Hematopoietic multipotent progenitor cell treated with erythropoietin and hydrocortisone succinate and interleukin-3 and kit ligand, for 15 days (in vitro differentiated cells): ENCODE measurements at places on chromosomes 5 and 9.

GRCh38 chr9:130786526-130786925, 48.5 kb upstream of the ABL1 start:
- DNase-seq, result no peak

GRCh38 chr5:63727583-63727982, 234.7 kb downstream of the HTR1A start:
- DNase-seq, result no peak

DNA sequence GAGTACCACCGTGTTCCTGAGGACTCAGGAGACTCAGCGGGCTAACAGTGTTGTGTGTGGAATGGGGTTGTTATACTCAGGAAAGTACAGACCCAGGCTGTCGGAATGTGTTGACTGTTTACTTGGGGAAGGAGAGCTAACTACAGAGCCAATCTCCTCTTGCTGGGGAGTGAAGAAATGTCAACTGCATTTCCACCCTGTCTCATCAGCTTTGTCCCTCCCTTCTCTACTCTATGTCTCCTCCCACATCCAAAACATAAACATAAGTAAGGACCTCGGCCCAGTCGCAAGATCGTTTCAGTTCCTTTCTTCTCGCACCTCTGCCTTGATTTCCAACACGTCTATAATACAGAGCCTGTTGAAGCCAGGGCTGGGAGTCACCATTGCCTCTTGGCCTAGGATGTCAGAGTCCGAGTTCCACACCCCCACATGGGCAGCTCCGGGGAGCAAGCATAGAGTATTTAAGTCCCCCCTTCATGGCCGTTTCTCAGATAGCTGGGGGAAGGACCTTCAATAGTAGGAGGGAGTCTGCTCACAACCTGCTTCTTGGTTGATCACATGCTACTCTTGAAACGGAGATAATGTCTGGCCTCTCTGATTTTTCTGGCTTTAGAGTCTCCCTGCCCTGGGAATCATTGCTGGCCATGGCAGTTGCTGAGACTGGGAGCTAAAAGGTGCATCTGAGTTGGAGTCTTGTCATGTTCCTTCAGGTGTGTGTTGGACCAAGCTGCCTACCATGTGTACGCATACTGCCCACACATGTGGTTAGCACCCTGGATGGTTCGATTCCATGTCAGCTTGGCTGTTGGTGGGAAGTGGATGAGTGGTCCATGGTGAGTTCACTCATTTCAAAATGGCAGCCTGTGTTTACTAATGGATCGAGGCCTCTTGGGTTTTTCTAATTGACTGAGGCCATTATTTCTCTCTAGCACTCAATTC, 147.3 kb downstream of the MTX3 start:
- no peak for DNase-seq

- DNase-seq, result no peak
These were observed 263.8 kb downstream of the SYK start for GRCh38 chr9:91065231-91066041.

- DNase-seq, result no peak
These were observed 47.7 kb downstream of the SLC24A2 start for GRCh38 chr9:19741178-19741577.

DNA sequence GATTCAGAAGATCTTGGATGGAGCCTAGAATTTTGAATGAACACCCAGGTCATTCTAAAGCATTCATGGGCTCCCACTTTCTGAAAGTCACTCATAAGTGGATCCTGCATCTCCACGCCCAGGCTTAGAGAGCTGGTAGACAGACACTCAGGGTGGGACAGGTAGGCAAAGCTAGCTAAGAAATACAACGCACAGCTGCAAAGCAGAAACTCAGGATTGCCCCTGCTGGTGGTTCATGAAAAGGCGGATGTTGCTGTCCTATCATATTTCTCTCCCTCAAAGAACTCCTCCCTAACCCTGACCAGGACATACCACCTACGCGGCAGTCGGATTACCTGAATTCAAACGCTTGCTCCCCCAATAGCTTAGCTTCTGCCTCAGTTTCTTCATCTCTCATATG, 226.5 kb downstream of the GLIS3 start:
- no peak for DNase-seq

DNA sequence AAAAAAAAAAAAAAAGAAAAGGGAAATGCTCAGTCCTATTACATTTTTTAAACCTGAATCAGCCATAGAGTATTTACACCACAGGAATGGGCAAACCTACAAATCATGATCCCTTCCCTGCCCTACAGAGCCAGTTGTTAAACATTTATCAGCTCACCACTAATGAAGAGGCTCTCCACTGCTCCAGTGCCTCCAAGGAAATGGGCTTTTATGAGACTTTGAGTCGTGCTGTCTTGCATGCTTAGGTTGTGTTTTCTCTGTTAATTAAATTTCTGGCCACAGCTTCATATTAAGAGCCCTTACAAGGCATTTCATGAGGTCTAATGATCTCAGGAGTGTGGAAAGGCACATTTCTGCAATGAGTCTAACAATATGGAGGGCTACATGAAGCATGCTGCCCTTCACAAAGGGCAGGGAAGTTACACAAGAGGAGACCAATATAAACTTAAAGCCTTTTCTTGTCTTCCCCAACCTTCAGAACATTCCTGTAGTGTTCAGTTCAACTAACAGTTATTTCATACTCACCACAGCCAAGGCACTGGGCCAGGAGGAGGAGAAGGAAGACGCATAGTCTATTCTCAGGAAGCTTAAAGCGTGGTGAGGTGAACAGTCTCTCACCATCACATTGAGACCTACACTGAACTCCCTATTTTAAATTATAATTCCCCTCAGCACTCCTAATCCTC, 140.1 kb upstream of the ABCA1 start:
- DNase-seq, result no peak

DNA sequence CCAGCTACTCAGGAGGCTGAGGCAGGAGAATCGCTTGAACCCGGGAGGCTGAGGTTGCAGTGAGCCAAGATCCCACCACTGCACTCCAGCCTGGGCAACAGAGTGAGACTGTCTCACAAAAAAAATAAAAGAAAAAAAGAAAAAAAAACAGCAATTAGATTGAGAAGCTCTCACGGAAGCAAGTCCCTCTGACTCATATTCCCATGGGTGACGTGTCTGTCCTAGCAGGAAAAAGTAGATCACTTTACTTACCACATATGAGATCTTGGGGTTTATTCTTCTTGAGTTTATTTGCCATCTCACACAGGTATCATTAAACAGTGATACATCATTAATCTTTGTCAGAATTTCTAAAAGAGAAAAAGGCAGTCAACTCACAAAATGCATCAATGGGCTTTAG, 62.6 kb downstream of the SUSD1 start:
- DNase-seq, result no peak

DNA sequence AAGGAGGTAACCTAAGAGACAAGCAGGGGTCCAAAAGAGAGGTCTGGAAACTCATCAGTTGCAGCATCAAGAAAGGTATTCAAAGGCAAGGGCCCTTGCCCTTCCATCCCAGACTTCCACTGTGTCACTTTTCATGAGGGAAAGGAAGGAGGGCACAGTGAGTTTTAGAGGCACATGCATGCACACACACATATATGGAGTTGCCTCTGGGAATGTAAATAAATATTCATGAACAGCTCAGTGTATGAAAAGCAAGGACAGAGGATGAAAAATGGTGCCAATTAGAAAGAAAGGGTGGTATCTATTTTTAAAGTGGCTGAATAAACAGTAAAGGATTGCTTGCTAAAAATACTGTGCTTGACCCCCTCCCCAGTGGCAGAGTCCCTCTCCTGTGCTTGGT, 105.3 kb upstream of the LRRTM2 start:
- no peak for DNase-seq

DNA sequence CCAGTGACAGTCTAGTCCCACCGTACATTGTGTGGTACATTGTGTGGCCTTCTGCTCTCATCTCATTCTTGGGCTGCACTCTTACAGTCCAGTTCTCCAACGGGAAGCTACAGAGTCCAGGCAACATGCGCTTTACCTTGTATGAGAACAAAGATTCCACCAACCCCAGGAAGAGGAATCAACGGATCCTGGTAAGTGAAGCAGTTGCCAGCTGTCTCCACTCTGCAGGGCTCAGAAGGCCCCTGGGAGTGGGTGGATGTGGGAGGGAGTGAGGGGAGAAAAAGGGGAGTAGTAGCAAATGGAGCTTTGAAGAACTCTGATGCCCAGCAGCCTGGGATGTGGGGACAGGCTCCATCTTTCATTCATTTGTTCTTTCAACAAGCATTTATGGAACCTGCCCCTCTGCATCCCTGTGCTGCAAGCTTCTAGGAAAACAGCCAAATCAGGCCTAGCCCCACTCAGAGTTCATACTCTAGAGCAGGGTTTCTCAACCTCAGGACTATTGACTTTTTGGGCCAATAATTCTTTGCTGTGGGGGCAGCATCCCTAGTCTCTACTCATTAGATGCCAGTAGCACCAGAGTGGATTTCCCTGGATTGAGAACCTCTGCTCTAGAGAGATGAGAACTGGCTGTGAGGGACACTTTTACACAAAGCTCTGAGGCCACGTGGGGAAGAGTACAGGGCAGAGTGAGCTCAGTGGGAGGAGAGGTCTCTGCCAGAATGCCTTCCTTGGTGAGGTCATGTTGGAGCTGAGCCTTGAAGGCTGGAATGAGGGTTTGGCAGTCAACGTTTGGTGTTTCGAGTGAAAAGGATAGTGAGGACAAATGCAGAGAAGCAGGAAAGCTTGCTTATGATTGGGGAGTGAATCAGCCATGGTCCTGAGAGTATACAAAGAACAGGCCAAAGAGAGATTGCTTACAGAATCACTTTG, 1.1 kb downstream of the POLR1E start:
- no peak for DNase-seq

DNA sequence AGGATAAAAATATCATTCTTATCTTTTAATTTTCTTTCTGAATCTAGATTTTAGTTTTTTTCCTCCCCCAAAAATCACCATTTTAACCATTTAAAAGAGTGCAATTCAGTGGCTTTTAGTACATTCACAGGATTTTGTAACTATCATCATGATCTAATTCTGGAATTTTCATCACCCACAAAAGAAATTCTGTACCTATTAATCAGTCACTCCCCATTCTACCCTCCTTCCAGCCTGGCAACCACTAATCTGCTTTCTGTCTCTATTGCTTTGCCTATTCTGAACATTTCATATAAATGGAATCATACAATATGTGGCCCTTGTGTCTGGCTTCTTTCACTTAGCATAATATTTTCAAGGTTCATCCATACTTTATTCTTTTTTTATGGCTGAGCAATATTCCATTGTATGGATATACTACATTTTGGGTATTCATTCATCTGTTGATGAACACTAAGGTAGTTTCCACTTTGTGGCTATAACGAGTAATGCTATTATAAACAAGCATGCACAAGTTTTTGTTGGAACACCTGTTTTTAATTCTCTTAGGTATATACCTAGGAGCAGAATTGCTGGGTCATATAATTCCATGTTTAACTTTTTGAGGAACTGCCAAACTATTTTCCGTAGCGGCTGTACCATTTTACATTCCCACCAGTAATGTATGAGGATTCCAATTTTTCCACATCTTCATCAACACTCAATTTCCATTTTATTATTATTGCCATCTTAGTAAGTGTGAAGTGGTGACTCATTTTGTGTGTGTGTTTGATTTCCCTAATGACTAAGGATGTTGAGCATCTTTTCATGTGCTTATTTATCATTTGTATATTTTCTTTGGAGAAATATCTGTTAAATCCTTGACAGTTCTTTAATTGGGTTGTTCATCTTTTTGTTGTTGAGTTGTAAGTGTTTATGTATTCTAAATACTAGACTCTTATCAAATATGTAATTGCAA, 340.3 kb downstream of the CWC27 start:
- DNase-seq, result no peak

DNA sequence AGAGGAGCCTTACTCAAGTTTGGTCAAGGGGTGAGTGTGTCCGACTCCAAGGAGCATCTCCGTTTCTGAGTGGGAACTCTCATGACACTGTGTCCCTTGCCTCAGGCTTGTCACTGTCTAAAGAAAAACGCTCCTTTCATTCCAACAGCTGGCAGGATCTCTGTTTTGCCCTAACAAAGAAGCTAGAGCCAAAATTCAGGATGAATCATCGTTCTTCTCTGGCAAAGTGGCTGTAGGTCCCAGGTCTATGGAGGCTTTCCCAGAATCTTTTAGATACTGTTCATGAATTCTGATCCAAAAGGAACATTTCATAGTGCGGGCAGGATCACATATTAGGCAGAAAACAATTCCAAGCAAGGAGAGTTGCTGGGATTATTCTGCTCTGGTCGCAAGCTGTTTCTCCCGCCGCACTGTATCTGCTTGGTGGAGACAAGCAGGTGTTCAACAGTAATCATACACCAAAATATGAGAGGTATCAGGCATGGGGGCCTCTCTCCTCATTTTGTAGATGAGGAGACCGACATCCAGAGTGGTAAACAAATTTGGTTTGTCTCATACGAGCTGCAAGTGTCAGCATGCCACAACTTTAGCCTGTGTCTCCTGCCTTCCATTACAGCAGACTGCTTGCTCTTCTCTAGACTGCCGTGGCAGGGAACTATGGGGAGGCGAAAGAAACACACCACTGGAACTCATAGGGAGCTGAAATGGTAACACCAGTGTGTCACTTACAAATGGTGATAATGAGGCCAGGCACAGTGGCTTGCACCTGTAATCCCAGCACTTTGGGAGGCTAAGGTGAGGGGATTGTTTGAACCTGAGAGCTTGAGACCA, 72.6 kb downstream of the ENTREP1 start:
- DNase-seq, result no peak

DNA sequence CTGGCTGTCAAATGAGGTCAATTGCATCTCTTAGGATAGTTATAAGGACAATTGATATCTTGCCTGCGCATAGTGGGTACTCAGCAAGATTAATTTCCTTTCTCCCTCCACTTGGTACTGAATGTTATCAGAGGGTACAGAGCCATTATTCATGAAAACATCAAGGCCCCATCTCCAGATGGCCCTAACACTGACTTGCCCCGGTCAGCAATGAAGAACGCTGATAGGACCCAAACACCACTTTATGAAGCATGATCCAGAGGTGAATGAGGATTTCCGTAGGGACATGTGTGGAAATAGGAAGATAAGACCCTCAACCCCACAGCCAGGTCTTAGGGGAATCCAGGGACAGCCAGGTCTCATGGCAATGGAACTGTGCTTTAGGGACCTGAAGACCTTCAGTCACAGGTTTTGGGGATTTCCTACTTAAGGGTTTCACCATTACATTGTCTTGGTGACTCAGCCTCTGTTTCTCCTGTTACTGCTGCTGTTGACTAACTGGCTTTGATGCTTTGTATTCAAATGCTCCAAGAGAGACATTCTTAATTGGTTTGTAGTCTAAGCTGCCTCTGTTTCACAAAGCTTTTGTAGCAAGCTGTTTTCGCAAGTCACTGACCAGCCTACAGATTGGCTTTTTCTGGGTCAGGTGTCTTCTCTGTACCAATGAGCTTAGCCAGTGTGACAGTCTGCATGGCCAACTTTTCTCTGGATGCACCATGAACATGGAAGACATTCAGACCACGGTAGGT, 35.3 kb upstream of the IQGAP2 start:
- DNase-seq, result peak; percentile 34

- DNase-seq, result no peak
These were observed 89.3 kb downstream of the ZCCHC7 start for GRCh38 chr9:37209431-37210386.
